IMR-90 (cell line): ENCODE measurements at places on chromosomes 11 and 22. TPM values are rescaled to one million over a fixed set of nuclear protein-coding genes. Genes with fewer than 3 reads are reported as not detected.

PATE1 gene
- total RNA-seq: not detected in 2 replicates

PRR5L gene
- total RNA-seq: 3.3 and 3.6 TPM in 2 replicates

CD3D gene
- not detected in 2 replicates for total RNA-seq

ANO5 gene
- total RNA-seq: not detected in 2 replicates

KRTAP5-10 gene
- total RNA-seq: not detected in 2 replicates

DNA sequence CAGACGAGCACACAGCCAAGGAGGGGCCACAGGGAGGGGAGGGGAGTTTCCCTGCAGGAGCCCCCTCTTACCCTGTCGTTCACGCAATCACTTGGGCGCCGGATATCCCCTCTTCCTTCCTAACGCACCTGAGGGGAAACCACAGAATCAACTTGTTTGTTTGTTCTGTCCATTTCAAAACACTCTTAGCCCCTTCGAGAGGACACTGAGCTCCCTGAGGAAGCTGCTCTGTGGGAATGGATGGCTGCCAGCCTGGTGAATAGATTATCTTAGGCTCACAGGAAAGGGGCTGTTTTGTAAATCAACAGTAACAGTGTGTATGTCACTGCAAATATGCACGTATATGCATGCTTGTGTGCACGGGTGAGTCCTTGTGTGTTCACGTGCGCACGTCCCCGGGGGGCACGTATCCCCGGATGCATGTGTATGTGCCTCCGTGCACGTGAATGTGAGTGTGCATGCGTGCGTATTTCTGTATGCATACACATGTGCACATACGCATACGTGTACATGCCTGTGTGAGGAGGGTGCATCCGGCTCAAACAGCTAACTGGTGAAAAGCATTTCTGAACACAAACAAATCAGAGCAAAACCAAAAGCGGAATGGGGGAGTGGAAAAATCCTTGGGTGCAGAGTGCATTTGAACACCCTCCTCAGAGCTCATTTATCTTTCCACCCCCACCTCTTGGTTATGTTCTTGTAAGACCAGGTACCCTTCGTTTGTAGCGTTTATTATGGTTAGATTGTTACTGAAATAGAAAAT is 7.2 kb downstream of the ARSA start:
- peaks cover 2% of the 10 kb centered on the region; the same call in 1 of the 2 replicates for H3K36me3 ChIP-seq
- H3K4me3 ChIP-seq: no peak overlapping the region
- peaks cover 2% of the 10 kb centered on the region for H3K27me3 ChIP-seq
- peaks cover 7% of the 10 kb centered on the region; the same call in 1 of the 2 replicates for H3K4me1 ChIP-seq
- no peak for DNase-seq

GRCh38 chr11:87405843-87406242 is 368.1 kb downstream of the TMEM135 start:
- no peak overlapping the region for H3K4me3 ChIP-seq
- H3K4me1 ChIP-seq: no peaks in the 10 kb centered on the region
- no peaks in the 10 kb centered on the region for H3K36me3 ChIP-seq
- DNase-seq: no peak

DNA sequence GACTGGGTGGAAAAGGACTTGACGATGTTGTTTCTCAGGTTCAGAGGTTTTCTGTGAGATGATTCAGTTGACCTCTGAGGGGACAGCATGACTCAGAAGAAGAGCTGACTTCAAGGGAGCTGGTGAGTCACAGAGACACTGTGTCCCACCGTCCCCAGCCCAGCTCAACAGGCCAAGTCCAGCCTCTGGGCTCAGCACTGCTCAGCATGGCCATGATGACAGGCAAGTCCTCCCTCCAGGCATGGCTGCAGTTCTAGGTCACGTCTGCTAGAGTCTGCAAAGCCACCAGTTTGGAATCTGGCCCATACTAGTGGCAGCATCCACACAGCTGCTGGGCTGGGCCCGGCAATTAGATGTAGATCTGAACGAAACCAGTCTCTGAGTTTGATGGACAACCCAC is 12.9 kb downstream of the TRIM29 start:
- no peaks in the 10 kb centered on the region for H3K36me3 ChIP-seq
- peak; percentile 25 for DNase-seq
- no peak overlapping the region for H3K27ac ChIP-seq
- no peaks in the 10 kb centered on the region for H3K4me1 ChIP-seq
- no peak overlapping the region for H3K4me3 ChIP-seq

DNA sequence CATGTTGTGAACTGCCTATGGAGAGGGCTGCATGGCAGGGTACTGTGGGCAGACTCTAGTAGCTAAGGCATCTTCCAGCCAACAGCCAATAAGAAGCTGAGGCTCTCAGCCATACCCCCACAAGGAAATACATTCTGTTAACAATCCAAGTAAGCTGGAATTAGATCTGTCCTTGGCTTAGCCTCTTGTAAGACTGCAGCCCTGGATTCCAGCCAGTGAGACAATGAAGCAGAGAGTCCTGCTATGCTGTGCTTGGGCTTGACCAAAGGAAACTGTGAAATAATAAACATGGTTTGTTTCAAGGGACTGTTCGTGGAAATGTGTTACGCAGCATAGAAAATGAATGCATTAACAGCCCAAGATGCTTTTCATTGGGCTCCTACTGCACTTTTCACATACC is 1097.4 kb upstream of the CCDC90B start:
- no peaks in the 10 kb centered on the region for H3K36me3 ChIP-seq
- no peak overlapping the region for H3K4me3 ChIP-seq
- no peaks in the 10 kb centered on the region for H3K4me1 ChIP-seq
- no peak for DNase-seq
- no peak overlapping the region for H3K27ac ChIP-seq
- no peaks in the 10 kb centered on the region for H3K27me3 ChIP-seq

DNA sequence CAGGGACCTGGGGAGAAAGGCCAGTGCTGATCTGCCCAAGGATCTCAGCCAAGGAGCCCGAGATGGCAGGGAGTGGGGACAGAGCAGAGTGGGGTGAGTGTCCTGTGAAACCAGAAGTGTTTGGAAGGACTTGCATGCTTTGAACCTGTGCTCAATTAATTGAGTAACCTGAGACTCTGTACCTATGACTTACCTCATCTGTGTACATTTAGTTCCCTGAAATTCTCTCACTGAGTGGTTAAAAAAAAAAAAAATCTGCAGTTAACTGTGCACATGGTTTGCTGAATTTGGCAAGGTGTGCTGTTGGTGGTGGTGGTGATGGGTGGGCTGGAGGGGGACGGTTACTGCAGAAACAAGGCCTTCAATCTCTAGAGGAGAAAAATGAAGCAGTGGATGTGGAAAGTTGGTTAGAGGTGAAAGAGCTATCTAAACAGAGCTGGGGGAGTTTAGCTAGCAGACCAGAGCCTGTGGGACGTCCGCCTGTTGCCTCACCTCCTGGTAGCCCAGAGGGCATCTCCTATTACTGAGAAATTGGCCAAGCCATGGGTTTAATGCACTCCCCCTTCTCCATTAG is 8.3 kb upstream of the SORL1-AS1 start:
- no peak overlapping the region for H3K27ac ChIP-seq
- H3K36me3 ChIP-seq: no peaks in the 10 kb centered on the region
- DNase-seq: no peak
- H3K4me1 ChIP-seq: peaks cover 11% of the 10 kb centered on the region

DNA sequence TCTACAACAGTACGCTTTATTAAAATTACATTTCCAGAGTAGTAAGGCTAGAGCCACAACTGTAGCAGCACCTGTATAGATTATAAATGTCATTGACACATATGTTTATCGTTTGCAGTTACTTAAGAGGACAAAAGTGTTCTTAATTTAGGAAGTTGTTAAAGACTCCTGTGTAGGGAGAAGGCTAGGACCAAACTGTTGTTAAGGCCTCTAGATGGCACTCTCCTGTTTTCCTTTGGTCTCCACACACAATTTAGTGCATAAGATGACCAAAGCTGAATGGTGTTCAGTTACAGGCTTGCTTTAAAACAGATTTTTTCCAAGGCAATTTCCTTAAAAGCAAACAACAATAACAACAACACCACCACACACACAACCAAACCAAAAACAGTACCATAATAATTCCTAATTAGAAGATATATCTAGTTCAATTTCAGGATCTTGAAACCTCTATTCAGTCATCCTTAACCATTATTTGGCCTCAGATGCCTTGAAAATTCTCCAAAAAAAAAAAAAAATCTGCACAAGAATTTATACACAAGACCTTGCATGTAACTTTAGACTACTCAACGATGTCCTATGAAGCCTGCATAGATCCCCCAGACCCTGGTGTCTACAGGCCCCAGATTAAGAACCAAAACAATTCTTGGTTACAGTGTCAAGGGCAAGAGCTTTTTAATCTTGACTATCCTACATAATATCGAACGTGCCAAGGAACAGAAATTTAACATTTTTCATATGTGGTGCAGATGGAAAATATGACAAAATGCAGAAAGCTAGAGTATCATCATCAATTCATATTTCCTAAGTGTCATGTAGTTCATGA is 42.6 kb upstream of the APOA1 start:
- peak; percentile 85 for DNase-seq
- no peak overlapping the region for H3K27ac ChIP-seq
- H3K4me3 ChIP-seq: no peak overlapping the region
- H3K4me1 ChIP-seq: peaks cover 7% of the 10 kb centered on the region

DNA sequence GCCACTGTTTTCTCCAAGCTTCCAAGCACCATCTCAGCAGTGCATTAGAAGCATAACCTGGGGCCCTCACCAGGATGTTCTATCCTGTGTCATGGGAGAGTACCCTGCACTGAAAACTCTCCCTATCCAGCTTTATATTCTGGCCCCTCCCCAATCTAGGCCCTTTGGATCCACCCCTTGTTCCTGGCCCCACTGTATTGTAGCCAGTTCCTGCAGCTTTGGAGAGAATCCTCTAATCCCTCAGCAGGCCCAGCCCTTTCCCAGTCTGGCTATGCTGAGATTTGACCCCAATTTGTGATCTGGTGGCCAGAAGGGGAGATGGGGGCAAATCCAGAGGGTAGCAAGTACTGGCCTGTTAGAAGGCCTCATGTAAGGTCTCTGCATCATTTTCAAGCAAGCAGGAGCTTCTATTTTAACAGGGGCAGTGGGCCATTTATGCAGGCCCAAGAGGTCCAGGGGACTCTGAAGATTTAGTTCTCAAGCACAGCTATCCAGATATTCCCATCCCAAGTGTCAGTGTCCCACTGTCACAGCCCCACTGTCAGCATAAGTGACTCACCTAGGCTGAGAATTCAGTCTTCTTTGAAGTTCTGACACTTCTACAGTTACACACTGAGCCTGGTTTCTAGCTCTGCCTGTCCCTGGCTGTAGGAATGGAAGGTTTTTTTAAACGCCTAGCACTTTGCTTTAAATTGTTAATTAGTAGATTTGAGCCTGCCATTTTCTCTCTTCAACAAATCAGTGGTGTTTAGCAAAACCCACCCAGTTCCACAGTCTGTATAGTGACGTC is 589.5 kb upstream of the CADM1 start:
- no peak overlapping the region for H3K4me3 ChIP-seq
- no peak for DNase-seq
- no peaks in the 10 kb centered on the region; the same call in 1 of the 2 replicates for H3K27me3 ChIP-seq

DNA sequence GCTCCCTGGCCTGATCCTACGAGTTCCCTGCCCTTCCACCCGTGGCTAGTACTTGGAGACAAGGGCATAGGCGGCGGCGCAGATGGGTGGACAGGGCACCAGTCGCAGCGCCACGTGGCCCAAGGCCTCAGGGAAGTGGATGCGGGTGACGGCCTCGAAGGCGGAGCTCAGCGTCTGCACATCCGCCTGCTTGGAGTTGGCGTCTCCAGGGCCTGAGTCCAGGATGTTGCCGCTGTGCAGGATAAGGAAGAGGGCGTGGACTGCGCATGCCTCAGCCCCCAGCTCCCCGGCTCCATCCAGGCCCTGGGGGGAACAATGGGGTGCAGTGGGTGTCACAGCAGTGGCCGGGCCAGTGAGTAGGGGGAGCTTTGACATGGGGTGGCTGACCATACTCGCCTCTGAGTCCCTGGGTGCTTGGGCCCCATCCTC is 6.6 kb downstream of the PITPNM1 start:
- DNase-seq: no peak
- H3K27ac ChIP-seq: no peak overlapping the region
- H3K36me3 ChIP-seq: peaks cover 32% of the 10 kb centered on the region

GRCh38 chr11:87422566-87422965 is 384.8 kb downstream of the TMEM135 start:
- H3K36me3 ChIP-seq: no peaks in the 10 kb centered on the region
- H3K4me1 ChIP-seq: peaks cover 13% of the 10 kb centered on the region
- H3K27me3 ChIP-seq: no peaks in the 10 kb centered on the region
- H3K27ac ChIP-seq: no peak overlapping the region

- no peak overlapping the region for H3K27ac ChIP-seq
- H3K4me3 ChIP-seq: no peak overlapping the region
- DNase-seq: no peak
- no peaks in the 10 kb centered on the region for H3K36me3 ChIP-seq
- no peaks in the 10 kb centered on the region for H3K27me3 ChIP-seq
- H3K4me1 ChIP-seq: no peaks in the 10 kb centered on the region
Observed at GRCh38 chr11:21501245-21501644, 691.6 kb upstream of the ANO5 start.

DNA sequence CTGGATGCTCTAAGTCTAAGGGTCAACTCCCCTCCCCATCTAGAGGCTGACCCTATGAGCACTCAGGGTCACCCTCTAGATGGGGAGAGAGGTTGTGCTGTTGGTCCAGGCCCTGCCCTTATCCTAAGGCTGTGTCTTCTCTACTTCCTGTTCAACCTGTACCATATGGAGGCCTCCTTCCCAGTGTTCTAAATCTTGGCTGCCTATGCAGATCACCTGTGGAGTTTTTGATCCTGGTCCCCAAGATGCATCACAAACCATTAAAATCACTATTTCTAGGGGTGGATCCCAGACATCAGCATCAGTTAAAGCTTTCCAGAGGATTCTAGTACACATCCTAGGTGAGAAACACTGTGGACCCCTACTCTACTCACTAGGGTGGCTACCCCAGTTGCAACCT is 26.2 kb downstream of the LARGE1 start:
- no peaks in the 10 kb centered on the region for H3K36me3 ChIP-seq
- DNase-seq: no peak
- no peaks in the 10 kb centered on the region for H3K27me3 ChIP-seq
- H3K4me3 ChIP-seq: no peak overlapping the region
- no peak overlapping the region for H3K27ac ChIP-seq

GRCh38 chr22:27750584-27751265 is 50.8 kb downstream of the MN1 start:
- H3K4me3 ChIP-seq: no peak overlapping the region
- no peak overlapping the region for H3K27ac ChIP-seq
- H3K27me3 ChIP-seq: no peaks in the 10 kb centered on the region
- peaks cover 21% of the 10 kb centered on the region for H3K4me1 ChIP-seq
- H3K36me3 ChIP-seq: peaks cover 4% of the 10 kb centered on the region; the same call in 1 of the 2 replicates

GRCh38 chr11:102528618-102529017 is 1.9 kb downstream of the MMP7 start:
- no peak overlapping the region for H3K27ac ChIP-seq
- no peaks in the 10 kb centered on the region for H3K36me3 ChIP-seq
- no peaks in the 10 kb centered on the region; the same call in 1 of the 2 replicates for H3K27me3 ChIP-seq
- no peak overlapping the region for H3K4me3 ChIP-seq

DNA sequence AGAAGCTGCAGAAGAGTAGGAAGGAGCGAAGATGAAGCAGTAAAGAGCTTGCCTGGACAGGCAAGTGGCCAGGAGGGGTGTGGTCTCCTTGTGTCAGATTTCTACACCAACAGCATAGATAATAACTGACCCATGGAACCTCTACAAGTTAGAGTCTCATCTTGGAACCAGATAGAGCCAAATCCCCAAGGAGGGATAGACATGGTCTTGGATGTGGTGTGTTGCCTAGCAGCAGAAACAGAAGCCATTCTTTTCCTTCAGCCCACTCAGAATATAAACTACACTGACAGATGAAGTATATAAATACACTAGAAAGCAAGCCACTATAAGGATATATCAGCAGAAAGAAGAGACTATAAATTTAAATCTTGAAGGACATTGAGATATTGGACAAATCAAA is 4.3 kb upstream of the CARD16 start:
- peaks cover 7% of the 10 kb centered on the region for H3K4me1 ChIP-seq
- H3K27me3 ChIP-seq: no peaks in the 10 kb centered on the region
- no peak overlapping the region for H3K4me3 ChIP-seq
- no peak overlapping the region for H3K27ac ChIP-seq
- no peaks in the 10 kb centered on the region for H3K36me3 ChIP-seq
